ENCODE measurements at places on chromosomes 11 and 22.

DNA sequence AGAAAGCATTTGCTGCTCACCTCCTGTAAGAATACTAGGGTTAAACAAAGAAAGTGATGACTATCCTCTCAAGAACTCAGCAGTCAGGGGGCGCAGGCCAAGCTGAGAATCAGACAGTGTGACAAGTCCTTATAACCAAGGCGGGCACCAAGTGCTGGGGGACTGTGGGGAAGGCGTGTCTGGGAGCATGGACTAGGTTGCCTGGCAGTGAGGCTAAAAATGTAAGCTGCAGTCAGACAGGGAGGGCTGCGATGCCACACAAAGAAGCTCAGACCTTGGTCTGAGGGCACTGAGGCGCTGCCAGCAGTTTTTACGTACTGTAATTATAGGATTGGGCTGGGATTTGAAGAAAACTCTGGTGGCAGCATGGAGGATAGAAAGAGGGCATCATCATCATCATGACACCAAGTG lies 73.7 kb downstream of the FLI1 start:
- no peak for DNase-seq

DNA sequence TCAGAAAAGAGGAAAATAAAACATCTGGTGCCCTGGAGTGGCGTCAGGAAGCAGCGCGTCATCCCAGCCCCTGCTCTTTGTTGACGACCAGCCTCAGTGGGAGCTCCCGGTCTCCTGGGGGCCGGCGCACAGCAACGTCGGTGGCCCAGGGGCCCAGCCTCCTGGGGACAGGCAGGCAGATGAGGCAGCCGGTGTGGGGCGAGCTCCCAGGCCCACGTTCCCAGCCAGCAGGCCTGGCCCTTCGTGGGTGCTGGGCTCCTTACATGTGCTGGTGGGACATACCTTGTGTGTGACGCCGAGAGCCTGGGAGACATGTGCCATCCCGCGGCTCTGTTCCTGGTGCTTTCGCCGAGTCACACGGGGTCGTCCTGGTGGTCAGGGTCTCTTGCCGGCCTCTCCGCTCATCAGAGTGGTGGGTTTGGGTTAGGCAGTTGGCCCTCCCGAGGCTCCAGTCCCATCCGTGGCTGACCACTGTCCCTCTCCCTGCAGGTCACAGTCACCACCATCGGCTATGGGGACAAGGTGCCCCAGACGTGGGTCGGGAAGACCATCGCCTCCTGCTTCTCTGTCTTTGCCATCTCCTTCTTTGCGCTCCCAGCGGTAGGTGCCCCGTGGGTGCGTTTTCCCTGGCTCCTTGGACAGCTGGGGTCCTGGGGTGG lies 116.7 kb downstream of the KCNQ1OT1 start:
- DNase-seq = no peak

DNA sequence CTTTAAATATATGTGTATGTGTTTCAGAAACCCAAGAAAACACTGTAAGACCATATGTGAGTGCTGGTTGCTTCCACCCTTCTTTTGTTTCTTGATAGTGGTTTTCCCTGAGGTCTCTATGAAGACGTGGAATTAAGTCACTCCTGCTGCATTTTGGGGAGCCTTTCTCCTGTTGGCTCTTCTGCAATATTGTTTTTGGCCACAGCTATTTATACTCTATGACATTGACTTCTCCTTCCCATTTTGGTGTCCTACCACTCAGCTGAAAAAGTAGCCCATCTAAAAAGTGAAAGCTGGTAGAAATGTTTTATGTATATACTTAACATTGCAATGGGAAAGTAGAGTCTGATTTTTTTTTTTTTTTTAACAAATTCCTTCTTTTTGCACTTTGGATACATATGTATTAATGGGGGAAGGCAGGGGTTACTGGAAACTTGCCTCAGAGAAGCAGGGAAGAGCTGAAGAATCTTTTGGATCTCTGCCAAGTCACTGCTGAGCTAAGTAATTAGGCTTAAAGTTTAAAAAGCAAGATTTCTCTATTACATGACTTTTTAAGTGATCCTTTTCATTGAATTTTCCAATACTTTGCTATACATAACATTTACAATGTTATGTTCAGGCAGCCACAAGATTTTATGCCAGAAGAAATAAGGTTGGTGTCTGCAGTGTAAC lies 1.8 kb downstream of the TTC17 start:
- DNase-seq = no peak

DNA sequence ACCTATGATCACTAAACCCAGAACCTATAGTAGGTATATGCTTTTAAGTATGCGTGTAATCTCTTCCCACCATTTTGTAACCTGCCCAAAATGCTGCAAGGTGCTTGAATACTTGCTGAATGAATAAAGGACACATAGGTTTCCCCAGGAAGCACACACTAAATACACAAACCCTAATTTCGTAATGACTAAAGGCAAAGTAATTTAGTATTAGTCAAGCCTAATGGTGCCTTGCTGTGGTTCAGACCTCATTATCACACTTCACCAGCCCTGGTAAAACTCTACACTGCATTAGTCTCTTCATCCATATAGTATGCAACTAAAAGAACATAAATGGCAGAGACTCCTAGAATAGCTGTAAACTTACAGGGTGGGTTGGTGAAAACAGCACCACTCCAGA lies 289.0 kb upstream of the PITPNB start:
- no peak for DNase-seq

DNA sequence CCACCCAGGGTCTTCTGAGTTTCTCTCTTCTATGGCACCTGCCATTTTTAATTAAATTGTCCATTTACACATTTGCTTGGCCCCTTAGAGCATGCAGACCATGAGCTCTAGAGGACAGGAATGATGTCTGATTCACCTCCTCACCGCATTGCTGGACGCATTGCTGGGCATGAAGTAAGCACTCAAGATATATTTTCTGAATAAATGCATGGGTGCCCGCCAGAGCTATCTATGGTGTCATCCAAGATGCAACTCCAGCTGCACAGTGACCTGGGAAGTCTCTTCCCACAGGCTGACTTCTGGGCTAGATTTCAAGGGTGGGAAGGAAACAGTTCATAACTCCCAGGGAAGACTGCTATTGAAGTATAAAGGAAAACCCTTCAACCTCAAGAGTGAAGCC lies 66.6 kb upstream of the ASPHD2 start:
- no peak for DNase-seq

GRCh38 chr11:77470971-77471370 lies 2.9 kb downstream of the PAK1 start:
- DNase-seq = no peak

GRCh38 chr11:128862908-128863660 lies 4.0 kb downstream of the KCNJ1 start:
- no peak for DNase-seq

GRCh38 chr11:15670520-15671070 lies 555.9 kb downstream of the INSC start:
- DNase-seq = no peak

DNA sequence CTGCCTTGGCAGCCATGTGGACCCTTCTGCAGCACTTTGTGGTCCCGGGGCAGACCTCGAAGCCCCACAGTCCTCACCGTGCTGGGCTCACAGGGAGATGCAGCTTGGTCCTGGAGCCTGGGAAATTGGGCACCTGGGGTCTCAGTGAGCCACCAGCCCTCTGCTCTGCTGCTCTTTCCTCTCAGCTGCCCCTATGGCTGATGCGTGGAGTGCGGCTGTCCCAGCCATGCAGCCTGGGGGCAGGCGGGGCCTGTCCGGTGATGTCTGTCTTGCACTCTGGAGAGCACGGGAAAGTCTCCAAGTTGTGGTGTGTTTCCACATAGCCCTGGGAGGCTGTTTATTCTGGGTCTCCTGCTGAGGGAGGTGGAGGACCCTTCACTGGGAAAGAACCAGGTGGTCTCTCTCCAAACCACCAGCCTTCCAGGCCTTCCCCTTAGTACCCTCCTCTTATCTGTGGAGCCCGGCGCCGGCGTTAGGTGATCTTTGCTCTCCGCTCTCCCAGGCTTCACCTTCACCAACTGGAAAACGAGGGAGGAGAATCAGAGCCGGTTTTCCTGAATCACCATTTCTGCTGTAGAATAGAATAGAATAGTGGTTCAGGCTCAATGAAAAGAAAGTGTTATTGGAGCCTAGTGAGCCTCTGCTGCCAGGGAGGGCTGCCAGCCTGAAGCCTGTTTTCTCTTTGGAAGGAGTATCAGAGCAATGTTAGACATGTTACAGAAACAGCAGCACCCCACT lies 41.2 kb upstream of the GRAMD4 start:
- no peak for DNase-seq

- DNase-seq = no peak
Measured at GRCh38 chr22:38347944-38348750, 30.9 kb upstream of the CSNK1E start.

Measured in stimulated activated naive CD4-positive, alpha-beta T cell treated with Interleukin-2 at 50 U/mL for 16 hours (primary cell).